CD4-positive, CD25-positive, alpha-beta regulatory T cell (primary cell): ENCODE measurements at places on chromosomes 5 and 9.

DNA sequence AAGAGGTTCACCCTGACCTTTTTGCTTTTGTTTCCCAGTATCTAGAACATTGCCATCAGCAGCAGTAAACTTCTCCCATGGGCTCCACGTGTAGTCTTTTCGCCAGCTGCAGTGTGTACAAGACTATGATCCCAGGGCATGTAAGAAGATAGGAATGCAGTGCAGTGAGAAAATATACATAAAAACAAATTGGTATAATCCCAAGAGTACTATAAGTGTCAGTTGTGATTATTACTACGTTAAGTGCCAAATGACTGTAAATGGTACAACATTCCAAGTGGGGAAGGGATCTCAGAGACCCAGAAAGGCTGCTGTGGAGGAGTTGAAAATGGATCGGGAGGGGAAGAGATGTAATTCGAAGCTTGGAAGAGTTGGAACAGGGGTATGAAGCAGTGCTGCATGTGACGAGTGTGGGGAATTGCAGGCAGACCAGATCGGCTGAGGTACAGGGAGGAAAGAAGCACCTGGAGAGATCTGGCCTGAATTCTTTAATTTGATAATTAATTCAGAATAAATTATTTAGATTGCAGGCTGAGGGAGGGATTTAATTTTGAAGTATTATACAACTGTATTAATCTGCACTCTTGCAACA, 95.1 kb downstream of the FBXL7 start:
- no peaks in the 10 kb centered on the region for H3K27me3 ChIP-seq
- no peak for DNase-seq
- H3K4me1 ChIP-seq, result no peaks in the 10 kb centered on the region
- no peak overlapping the region for H3K4me3 ChIP-seq
- no peak overlapping the region for H3K27ac ChIP-seq

DNA sequence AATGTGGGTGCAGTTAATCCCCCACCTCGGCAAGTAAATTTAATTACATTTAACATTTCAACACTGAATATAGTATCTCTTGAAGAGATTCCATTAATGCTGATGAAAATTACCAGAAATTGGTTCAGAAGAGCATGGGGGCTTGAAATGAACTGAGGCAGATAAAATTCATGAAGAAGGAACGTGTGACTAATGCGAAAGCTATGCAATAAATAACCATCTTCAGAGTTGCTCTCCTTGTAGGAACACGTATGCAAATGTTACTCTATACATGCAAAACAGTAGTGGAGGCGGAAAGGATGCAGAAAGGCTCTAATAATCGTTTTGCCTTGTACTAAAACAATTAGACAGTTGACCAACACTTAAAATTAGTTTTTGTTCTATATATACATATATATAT, 320.2 kb downstream of the CTNND2 start:
- H3K27me3 ChIP-seq, result no peaks in the 10 kb centered on the region
- H3K4me1 ChIP-seq, result no peaks in the 10 kb centered on the region
- no peak overlapping the region for H3K27ac ChIP-seq
- no peaks in the 10 kb centered on the region for H3K36me3 ChIP-seq
- no peak for DNase-seq

DNA sequence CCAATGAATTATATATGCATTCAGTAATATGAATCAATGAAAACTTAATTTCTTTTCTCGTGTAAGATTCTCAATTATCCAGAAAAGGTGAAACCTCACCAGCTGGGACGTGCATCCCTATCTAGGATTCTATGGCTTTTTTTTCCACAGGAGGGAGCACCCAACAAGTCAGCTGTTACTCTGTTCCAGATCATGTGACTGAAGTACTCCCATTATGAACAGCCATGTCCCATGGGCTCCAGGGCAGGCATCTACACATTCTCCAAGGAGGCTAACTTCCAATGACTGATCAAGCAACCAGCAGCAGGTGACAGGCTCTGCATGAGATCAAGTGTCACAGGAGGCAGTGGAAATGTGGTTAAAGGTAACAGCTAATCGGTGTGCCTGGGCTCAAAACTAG, 118.8 kb downstream of the ELAVL2 start:
- H3K4me3 ChIP-seq, result no peak overlapping the region
- no peaks in the 10 kb centered on the region for H3K36me3 ChIP-seq
- DNase-seq, result no peak
- H3K27ac ChIP-seq, result no peak overlapping the region

- H3K4me3 ChIP-seq, result no peak overlapping the region
- H3K27me3 ChIP-seq, result no peaks in the 10 kb centered on the region
- DNase-seq, result no peak
- H3K36me3 ChIP-seq, result no peaks in the 10 kb centered on the region
These were observed 660.3 kb downstream of the TLR4 start for GRCh38 chr9:118364266-118365106.

- no peak for DNase-seq
- no peak overlapping the region for H3K27ac ChIP-seq
- no peaks in the 10 kb centered on the region for H3K36me3 ChIP-seq
- no peaks in the 10 kb centered on the region for H3K4me1 ChIP-seq
These were observed 170.0 kb downstream of the PAPPA start for GRCh38 chr9:116323571-116323970.

DNA sequence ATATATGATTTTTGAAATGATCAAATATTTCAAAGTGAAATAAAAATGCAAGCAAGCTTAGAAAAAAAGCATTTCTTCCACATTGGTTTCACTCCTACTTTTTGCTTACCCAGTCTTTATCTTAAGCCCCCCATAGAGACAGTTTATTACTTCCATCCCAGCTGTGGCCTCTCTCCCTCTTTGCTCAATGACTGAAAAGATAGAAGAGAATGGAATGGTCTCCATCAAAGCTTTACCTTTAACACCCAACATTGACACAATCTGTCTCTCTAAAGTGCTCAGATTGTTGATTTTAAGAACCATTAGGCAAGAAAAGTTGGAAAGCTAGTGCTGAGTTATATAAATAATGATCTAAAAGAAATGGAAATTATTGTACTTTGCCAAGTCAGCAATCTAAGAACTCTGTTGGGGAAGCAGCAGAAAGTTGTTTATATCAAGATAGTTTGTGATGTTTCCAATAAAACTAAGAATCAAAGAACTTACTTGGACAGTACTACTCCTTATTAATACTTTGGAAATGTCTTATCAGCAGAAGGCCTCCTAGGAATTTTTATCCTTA, 277.5 kb upstream of the NREP start:
- H3K4me1 ChIP-seq, result no peaks in the 10 kb centered on the region
- H3K27me3 ChIP-seq, result no peaks in the 10 kb centered on the region
- no peak overlapping the region for H3K4me3 ChIP-seq
- H3K27ac ChIP-seq, result no peak overlapping the region
- no peak for DNase-seq
- H3K36me3 ChIP-seq, result no peaks in the 10 kb centered on the region

GRCh38 chr5:141771562-141771961, 89.5 kb upstream of the ARAP3 start:
- no peak overlapping the region for H3K27ac ChIP-seq
- no peaks in the 10 kb centered on the region for H3K4me1 ChIP-seq
- no peaks in the 10 kb centered on the region for H3K27me3 ChIP-seq

- no peak overlapping the region for H3K27ac ChIP-seq
- no peaks in the 10 kb centered on the region for H3K27me3 ChIP-seq
- no peaks in the 10 kb centered on the region for H3K4me1 ChIP-seq
- H3K36me3 ChIP-seq, result no peaks in the 10 kb centered on the region
- no peak for DNase-seq
- H3K4me3 ChIP-seq, result no peak overlapping the region
These were observed 136.2 kb downstream of the FANCC start for GRCh38 chr9:95181226-95181818.

GRCh38 chr9:103037508-103038477, 42.7 kb downstream of the CYLC2 start:
- H3K36me3 ChIP-seq, result no peaks in the 10 kb centered on the region
- DNase-seq, result no peak
- no peaks in the 10 kb centered on the region for H3K27me3 ChIP-seq
- H3K4me3 ChIP-seq, result no peak overlapping the region

DNA sequence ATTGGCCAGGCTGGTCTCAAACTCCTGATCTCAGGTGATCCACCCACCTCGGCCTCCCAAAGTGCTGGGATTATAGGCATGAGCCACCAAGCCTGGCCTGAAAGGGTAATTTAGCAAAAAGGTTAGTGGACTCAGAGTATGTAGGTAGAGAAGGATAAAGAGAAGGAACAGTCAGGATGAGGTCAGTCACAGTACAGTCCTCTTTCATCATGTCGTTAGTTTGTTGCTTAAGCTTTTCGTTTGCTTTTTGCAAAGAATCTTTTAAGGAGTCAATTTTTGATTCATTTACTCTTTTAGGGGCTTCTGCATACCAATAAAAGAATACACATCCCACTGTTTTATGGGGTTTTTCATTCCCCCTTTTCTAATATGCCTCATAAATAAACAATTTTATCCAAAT, 17.8 kb upstream of the GBGT1 start:
- no peak overlapping the region for H3K4me3 ChIP-seq
- H3K27me3 ChIP-seq, result peaks cover 14% of the 10 kb centered on the region
- H3K36me3 ChIP-seq, result no peaks in the 10 kb centered on the region
- H3K4me1 ChIP-seq, result peaks cover 7% of the 10 kb centered on the region

DNA sequence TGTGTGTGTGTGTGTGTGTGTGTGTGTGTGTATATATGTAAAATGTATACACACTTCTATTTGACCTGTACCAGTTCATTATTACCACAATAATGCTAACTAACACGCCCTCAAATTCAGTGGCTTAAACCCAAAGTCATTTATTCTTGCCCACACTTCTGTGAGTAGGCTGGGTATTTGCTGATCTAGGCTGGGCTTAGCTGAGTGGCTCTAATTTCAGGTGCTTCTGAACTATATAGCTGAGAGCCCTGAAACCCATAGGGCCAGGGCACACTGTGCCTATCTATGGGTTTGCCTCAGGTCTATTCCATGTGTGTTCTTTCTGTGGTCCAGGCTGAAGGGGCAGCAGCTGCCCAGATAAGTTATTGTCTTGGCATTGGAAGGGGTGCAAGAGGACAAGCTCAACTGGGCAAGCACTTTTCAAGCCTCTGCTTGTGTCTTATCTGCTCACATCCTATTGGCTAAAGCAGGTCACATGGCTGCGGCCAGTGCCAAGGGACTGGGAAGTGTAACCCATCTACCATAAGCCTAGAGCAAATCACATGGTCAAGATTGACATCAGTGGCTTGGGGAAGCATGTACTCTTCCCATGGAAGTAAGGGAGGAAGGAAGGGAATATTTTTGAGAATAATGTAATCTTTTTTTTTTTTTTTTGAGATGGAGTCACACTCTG, 139.9 kb downstream of the PALM2AKAP2 start:
- DNase-seq, result no peak
- H3K27ac ChIP-seq, result no peak overlapping the region
- no peak overlapping the region for H3K4me3 ChIP-seq
- H3K4me1 ChIP-seq, result peaks cover 16% of the 10 kb centered on the region
- H3K36me3 ChIP-seq, result no peaks in the 10 kb centered on the region
- no peaks in the 10 kb centered on the region for H3K27me3 ChIP-seq

- DNase-seq, result no peak
- H3K36me3 ChIP-seq, result no peaks in the 10 kb centered on the region
- H3K27ac ChIP-seq, result no peak overlapping the region
- H3K27me3 ChIP-seq, result peaks cover 10% of the 10 kb centered on the region
- H3K4me3 ChIP-seq, result no peak overlapping the region
These were observed 55.3 kb upstream of the MTAP start for GRCh38 chr9:21747175-21747574.

DNA sequence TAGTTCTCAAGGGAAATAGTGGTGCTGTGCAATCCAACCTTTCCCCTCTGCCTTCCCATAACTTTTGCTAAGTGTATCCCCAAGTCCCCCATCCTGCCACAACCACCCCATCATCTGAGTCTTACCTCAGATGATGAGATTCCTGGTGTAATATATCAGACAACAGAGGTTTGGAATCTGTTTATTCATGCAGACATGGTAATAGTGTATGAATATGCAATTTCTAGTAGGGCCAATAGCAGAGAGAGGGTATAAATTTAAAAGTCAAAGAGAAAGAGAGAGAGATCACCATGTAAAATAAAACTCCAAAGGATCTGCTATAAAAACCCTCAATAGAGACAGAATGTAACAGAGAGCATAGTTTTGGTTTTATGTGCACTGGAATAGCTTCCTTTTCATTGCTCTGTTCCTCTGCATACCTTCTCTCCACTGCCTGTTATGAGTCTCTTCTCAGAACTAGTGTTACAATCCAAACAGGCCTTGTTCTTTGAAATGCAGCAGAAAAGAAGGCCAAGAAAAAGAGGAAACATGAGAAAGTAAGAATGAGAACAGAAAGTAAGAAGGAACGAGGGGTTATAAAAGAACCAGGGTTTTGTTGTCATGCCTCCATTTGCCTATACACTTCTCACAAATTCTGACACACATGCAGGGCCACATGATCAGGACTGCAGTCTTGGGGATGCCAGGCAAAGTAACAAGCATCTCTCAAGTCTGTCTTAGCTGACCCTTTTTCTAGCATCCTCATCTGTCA, 278.0 kb downstream of the CETN3 start:
- no peaks in the 10 kb centered on the region for H3K36me3 ChIP-seq
- no peak for DNase-seq
- H3K27ac ChIP-seq, result no peak overlapping the region
- no peaks in the 10 kb centered on the region for H3K4me1 ChIP-seq
- no peaks in the 10 kb centered on the region for H3K27me3 ChIP-seq

DNA sequence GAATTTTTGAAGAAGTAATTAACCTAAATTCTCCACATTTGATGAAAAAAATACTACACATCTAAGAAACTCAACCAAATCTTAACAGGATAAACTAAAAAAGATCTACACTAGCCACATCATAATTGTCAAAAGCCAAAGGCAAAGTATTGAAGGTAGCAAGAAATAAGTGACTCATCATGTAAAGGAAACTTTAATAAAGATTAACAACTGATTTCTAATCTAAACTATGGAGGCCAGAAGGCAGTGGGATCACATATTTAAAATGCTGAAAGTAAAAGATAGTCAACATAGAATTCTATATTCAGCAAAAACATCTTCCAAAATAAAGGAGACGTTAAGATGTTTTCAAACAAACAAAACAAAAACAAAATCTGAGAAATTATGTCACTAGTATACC, 2002.9 kb downstream of the MAT2B start:
- no peaks in the 10 kb centered on the region for H3K36me3 ChIP-seq
- no peaks in the 10 kb centered on the region for H3K27me3 ChIP-seq
- DNase-seq, result no peak
- H3K27ac ChIP-seq, result no peak overlapping the region
- H3K4me3 ChIP-seq, result no peak overlapping the region

DNA sequence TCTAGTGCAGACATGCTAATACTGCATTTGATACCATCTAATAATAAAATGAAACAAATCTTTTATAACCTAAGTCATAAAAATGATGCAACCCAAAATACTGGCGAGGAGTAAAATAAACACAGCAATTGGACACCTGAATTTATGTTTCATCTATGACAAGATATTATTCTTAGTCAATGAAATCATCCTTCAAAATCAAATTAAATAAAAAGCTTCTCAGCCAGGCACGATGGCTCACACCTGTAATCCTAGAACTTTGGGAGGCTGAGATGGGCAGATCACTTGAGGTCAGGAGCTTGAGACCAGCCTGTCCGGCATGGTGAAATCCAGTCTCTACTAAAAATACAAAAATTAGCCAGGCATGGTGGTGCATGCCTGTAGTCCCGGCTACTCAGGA, 179.0 kb downstream of the TMEM232 start:
- no peak overlapping the region for H3K4me3 ChIP-seq
- H3K4me1 ChIP-seq, result no peaks in the 10 kb centered on the region
- no peak overlapping the region for H3K27ac ChIP-seq
- no peaks in the 10 kb centered on the region for H3K27me3 ChIP-seq

- peaks cover 41% of the 10 kb centered on the region for H3K36me3 ChIP-seq
- DNase-seq, result peak; percentile 41
- no peak overlapping the region for H3K27ac ChIP-seq
- peaks cover 28% of the 10 kb centered on the region for H3K4me1 ChIP-seq
- no peaks in the 10 kb centered on the region for H3K27me3 ChIP-seq
These were observed 17.3 kb upstream of the TNIP1 start for GRCh38 chr5:151097820-151098767.

- no peak overlapping the region for H3K27ac ChIP-seq
- no peak overlapping the region for H3K4me3 ChIP-seq
- DNase-seq, result no peak
- H3K27me3 ChIP-seq, result no peaks in the 10 kb centered on the region
- no peaks in the 10 kb centered on the region for H3K36me3 ChIP-seq
These were observed 345.0 kb downstream of the TMEM38B start for GRCh38 chr9:106039151-106039935.
